ENCODE measurements at places on chromosomes 7 and 10.
A peak's percentile ranks its signal among the peaks of the same experiment; 100 is the strongest.

DNA sequence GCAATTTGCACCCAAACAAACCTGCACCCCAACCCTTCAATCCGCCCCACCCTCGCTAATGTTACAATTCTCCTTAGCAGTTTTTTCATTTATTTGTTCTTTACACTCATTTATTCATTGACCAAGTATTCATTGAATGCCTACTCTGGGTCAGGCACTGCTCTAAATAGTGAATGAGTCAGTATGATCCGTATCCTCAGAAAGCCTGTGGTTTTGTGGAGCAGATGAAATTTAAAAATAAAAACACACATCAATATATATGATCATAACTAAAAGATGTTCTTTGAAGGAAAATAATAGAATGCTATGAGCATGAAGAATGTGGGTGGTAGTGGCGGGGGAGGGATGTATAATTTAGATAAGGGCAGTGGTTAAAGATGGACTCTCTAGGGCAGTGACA, 13.3 kb downstream of the IFIT5 start:
- no peak for DNase-seq

DNA sequence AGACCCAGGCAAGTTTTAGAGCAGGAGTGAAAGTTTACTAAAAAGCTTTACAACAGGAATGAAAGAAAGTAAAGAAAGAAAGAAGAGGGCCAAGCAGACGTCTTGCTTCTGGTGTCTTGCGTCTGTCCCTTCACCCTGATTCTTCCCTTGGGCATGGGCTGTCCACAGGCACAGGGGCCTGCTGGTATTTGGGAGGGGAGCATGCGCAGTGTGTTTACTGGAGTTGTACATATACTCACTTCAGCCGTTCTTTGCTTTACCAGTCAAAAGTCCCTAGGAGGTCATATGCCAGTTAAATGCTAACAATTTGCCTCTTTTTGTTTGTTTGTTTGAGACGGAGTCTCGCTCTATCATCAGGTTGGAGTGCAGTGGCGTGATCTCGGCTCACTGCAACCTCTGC, 875.9 kb downstream of the REEP3 start:
- DNase-seq: no peak

GRCh38 chr10:91514787-91515186, 104.6 kb downstream of the HECTD2 start:
- DNase-seq: no peak

DNA sequence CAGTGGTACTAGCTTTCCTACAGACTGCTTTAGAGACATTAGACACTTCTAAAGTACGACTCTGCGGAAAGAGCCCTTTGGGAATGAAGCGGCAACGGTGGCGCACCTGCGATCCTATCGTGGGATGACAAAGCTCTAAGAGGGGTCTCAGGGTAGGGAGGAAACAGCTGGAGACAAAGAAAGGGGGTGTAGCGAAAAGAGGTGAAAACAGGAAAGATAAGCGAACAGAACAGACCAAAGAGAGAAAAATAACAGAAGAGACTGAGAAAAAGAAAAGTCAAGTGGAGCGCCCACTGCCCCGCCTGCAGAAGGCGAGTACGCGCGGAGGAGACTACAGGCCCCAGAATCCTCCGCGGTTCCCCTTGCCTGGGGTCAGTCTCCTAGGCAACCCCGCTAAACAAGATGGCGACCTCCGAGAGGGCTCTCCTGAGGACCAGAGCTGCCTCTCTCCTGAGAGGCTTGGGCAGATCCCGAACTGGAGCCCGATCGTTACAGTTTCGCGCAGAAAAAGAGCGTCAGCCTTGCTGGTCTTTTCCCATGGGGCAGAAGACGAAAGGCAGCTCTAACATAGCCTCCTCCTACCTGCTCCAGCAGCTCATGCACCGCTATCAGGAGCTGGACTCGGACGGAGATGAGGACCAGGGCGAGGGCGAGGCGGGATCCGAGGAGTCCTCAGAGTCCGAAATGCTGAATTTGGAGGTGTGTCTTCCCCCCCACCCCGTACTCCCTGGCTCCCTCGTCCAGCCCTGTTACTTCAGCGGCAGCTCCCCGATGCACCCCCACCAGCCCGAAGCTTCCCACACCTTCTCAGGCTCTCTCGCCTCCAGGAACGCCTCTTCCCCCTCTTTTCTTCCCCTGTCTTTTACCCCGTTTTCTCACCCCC, at the start of gene LRGUK:
Gene LRGUK (plus strand): TSS at position 375 of the 883 bp plus-strand sequence. CDS start 28 bp downstream, at position 403.
- DNase-seq: peak; percentile 68

GRCh38 chr7:105188201-105188600, 174.2 kb downstream of the KMT2E start:
- DNase-seq: no peak

DNA sequence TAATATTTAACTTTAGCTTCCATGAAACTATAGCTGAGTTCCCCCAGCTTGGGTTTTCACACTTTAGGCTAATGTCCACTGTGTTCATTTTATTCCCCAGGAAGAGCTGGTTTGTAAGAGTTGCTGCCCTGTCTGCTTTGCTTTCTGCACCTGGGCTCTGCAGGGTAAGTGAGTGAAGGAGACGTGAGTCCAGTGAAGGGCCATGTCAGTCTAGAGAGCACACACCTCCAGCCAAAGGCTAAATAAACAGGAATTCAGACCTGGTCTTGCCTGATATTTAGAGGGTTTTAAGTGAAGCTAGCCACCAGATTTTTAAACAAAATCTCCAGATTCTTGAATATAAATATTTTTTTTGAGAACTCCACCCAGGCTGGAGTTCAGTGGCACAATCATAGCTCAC, 24.5 kb upstream of the FZD1 start:
- DNase-seq: no peak

GRCh38 chr10:69043931-69044531, 43.9 kb upstream of the SRGN start:
- DNase-seq: no peak

- DNase-seq: no peak
Observed at GRCh38 chr10:16509996-16510395, 11.7 kb downstream of the C1QL3 start.

DNA sequence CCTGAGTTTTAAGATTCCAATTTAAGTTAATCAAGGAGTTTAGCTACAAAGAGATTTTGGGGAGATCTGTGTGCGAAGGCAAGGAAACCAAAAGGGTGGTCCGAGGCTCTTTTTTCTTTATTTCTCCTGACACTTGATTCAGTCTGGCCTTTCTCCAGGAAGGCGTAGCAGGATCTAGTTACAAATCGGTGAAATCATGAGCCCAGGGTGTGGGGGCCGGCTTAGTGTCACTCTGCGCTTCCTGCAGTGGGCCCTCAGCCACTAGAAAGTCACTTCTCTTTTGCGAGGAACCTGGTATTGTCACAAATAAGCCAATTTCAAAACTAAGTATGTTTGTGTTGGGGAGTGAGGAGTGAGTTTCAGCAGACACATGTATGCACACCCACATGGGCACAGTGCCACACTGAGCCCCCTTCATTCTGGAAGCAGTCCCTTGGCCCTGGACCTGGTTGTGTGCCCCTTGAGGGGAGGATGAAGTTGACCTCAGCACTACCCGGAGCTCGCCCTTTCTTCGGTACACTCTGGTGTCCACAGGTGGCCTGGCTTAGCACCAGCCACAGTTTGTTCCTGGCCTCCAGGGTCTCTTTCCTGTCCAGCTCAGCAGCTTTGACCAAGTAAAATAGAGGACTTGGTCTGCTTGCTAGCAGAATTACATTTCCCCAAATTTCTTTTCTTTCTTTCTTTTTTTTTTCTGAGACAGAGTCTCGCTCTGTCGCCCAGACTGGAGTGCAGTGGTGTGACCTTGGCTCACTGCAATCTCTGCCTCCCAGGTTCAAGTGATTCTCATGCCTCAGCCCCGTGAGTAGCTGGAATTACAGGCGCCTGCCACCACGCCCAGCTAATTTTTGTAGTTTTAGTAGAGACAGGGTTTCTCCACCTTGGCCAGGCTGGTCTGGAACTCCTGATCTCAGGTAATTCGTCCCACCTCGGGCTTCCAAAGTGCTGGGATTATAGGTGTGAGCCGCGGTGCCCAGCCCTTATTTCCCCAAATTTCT, 84.0 kb upstream of the BTBD16 start:
- no peak for DNase-seq

DNA sequence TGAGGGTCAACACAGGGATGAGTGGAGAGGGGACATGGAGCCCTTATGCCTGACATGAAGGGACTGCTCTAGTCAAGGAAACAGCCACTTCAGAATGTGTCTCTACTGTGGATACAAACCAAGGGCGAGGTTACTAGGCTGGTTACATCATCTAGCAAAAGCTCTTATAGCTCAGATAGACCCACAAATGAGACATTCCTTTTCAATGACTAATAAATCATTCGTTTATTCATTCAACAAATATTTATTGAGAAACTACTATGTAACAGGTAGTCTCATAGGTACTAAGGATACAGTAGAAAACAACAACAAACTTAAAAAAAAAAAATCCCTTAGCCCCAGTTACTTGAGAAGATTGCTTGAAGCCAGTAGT, 219.5 kb downstream of the KIAA1217 start:
- no peak for DNase-seq
